ENCODE measurements at places on chromosomes 7 and 10.

DNA sequence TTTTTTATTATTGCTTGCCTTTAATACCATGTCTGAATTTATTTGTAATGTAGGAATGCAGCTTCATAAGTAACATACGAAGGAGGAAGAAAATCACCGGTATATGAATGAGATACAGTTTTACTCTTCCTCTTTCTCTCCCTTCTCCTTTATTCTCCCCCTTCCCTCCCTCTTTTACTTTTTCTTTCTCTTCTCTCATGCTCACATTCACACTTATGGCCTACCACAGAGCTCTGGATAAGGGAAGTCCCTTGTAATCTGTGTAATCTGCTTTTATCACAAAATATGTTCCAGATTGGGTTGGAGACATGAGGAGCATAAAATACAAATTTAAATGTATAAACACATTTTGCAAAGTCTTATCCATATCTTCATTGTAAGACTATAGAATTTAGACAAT lies 59.4 kb downstream of the MDFIC start:
- DNase-seq, result no peak

DNA sequence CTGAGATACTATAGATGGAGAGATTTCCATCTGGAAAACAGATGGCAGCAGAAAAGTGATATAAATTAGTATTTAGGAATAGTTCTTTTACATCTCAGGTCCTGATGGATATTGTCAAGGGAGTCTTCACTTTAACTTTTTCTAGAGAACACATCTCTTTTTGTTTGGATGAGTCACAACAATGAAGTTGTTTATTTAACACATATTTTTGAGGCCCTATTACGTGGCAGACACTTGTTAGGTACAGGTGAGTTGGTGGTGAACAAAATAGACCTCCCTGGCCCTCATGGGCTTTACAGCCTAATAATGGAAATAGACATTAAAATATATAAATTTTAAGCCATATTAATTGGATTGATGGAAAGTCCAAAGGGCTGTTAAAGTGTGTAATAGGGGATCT lies 168.3 kb downstream of the VTI1A start:
- no peak for DNase-seq

GRCh38 chr7:117048114-117048866 lies 95.0 kb downstream of the ST7 start:
- DNase-seq, result no peak

DNA sequence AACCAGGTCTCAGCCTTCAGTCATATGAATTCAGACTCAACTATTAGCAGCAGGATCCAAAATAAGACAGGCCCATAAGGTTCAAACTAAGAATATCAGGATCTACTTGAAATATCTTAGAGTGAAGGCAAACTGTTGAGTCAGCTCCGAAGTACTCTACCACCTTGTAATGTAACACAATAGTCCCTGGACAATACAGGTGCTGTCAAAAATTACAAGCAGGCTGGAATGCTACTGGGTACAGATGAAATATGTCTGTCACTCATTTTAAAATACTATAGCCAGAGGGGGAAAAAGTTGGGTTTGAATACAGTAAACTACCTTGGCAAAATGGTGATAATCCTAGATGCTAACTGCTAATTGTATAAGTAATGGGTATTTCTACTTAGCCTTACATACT lies 6.8 kb downstream of the PAXIP1 start:
- no peak for DNase-seq

DNA sequence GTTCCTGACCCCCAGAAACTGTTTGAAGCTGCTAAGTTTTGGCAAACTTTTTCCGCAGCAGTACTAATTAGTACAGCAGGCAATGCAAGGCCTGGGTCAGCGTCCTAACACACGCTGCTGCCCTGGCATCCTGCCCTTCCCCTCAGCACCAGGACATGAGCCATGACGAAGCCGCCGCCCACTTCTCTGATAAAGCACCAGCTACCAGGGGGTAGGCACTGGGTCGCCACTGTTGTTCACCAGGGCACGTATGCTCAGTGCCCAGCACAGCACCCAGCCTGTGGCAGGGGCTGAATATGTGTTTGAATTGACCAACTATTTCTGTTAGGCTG lies 59.5 kb downstream of the CHST15 start:
- DNase-seq, result no peak

DNA sequence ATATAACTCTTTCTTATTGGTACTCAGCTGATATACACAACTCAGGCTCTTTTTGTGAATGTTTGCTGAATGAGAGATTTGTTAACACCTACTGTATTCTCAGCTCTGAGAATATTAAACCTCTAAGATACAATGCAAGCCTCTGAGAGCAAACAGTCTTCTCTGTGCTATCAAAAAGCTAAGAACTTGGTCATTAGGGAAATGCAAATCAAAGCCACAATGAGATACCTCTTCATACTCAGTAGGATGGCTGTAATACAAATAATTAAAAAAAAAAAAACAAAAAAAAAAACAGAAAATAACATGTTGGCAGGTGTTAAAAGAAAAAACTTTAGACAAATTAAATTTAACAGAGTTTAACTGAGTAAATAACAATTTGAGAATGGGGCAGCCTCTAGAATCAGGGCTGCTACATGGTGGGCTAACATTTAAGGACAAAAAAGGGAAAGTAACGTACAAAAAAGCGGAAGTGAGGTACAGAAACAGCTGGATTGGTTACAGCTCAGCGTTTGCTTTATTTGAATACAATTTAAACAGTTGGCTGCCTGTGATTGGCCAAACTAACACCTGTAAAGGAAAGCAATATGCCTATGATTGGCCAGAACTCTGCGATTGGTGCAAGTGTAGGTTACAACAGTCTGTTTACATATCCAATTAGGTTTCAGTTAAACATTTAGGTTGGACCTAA lies 14.8 kb upstream of the MTURN start:
- no peak for DNase-seq

- DNase-seq, result no peak
Measured at GRCh38 chr10:103188853-103189252, 4.2 kb downstream of the NT5C2 start.

GRCh38 chr7:1945558-1945957 lies 275.5 kb downstream of the ELFN1 start:
- no peak for DNase-seq

- DNase-seq, result no peak
Measured at GRCh38 chr7:111029574-111030251, 61.2 kb upstream of the LRRN3 start.

- no peak for DNase-seq
Measured at GRCh38 chr10:127298381-127298780, 102.0 kb upstream of the INSYN2A start.

GRCh38 chr10:1363446-1364121 lies 307.4 kb downstream of the WDR37 start:
- DNase-seq, result no peak

- no peak for DNase-seq
Measured at GRCh38 chr10:101018118-101018599, 12.8 kb downstream of the PDZD7 start.

- no peak for DNase-seq
Measured at GRCh38 chr7:9149499-9150082, 716.2 kb downstream of the NXPH1 start.

DNA sequence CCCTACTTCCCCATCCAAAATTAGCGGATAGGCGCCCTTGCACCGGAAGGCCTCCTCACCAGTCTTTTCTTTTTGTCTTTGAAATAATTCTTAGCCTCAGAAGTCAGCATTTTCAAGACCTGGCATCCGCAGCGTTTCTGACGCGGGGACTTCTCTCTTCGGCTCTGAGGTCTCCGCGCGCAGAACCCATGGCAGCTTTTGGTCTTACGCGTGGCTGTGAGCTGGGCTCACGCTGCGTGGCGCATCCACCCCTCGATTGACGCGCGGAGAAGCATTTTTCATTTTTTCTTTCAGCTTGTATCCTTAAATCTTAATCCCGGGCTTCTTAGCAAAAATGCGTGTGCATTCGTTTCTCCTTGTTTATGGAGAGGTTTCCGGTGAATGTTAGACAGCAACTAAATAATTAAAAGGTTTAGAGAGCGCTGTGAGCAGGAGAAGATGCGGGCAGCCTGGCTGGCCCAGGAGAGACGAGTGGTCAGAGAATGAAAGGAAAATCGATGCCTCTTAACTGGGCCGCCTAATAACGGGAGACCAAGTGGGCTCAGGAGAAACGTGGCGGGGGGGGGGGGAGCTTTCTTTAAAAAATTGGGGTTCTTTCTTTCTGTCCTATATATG lies 2.0 kb upstream of the GATA3 start:
- no peak for DNase-seq

DNA sequence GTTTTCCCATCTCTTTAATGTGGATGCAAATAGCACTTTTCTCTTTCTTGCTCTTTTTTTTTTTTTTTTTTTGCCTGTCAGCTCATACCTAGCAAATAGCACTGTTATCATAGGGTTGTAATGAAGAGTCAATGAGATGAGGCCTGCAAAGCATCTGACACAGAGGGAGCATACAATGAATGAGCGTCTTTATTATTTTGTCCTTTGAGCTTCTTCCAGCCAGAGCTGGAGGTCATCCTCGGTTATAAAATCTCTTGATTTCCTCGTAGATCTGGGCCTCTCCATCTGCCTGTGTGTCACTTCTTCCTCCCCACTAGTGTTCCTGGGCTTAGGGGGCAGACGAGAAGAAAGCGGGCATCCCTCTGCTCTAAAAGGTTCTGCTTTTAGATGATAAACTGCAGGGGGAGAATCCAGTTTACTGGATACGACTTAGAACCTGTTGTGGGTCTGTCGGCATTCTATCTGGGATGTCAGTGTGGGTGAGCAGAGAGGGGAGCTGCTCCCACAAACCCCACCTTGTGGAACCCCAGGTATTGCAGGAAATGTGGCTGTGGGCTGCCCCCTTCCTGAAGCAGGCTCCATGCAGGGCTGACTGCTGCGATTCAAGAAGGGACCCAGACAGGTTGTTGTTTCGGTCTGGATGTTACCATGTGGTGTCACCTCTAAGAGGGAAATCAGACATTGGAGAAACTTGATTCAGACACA lies 135.8 kb upstream of the GPR26 start:
- no peak for DNase-seq

DNA sequence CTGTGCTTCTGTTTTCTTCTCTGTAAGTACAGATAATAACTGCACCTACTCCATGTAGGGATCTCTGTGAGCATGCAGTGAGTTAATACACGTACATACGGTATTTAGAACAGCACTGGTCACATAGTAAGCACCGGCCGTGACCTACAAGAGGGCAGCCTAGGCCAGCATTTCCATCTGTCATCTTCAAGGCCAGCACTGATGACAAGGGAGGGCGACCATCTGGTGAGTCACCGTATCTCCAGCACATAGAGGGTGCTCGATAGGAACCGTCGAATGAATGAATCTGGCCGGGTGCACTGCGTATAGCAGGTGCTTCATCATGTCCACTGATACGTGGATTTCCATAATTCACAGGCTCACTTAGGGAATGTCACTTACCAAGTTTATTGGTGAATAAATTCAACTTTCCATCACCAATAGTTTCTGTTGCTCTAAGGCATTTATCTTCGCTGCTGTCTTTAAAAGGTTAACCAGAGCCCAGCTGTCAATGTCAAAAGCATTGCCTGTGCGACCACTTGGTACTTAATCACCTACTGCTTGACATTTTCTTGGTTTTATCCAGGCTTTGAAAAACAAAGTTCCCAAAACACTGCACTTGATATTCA lies 8.3 kb downstream of the NOD1 start:
- no peak for DNase-seq

GRCh38 chr10:3486346-3487065 lies 298.5 kb downstream of the KLF6 start:
- DNase-seq, result no peak

GRCh38 chr7:106841896-106842390 lies 23.1 kb upstream of the PIK3CG start:
- no peak for DNase-seq

DNA sequence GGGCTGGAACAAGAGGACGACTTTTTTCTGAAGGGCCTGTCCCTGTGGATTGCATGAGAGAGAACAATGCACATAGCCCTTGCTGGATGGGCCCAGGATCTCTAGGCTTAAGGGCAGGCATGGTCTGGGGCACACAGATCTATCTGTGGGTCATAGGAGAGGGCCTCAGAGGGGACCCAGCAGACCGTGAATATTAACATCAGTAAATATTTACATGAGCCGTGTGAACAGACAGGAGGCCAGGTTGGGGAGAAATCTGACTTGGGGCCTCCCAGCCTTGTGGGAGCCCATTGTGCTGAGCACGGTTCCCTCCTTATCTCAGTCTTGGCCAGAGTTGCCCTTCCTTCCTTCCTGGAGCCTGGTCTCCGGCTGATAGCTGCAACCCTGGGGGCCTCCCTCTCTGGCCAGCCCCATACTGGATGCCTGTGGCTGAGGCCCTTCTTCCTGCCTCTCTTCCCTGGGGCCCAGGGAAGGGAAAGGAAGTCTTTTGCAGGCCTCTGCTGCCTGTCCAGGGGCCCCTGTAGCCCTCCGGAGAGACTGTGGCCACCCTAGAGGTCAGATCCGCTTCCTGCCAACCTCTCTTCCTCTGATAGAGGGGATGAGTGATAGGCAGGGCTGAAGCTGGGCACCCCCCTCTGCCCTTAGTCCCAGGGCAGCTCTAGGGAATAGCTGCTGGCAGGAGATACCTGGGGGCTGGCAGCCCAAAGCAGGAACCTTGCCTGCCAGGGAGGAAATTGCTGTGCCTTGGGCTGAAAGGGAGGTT lies 44.5 kb upstream of the TRIM8 start:
- DNase-seq, result no peak

DNA sequence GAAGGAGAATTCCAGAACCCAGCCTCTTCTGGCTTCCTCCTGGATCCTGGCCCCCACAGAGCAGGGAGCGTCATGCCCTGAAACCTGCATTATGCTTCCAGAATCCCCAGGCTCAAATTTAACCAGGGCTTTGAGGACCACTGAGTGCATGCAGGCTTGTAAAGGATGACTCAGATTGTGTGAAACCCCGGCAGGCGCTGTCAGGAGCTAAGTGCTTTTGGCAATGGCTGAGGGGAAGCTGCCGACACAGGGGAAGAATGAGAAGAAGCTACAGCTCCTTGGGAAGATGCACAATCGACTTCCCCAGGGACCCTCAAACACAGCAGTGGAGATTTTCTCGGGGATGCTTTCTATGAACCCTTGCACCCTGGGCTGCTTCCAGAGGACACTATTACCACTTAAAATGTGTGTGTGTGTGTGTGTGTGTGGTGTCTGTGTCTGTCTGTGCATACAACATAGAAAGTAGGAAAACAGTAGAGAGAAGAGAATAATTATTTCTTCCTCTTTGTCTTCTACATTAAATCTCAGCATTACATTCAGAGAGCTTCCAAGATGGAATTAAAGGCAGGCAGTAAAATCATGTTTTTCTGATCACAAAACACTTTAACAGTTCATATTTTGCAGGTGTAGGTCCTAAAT lies 183.5 kb upstream of the INHBA start:
- no peak for DNase-seq

DNA sequence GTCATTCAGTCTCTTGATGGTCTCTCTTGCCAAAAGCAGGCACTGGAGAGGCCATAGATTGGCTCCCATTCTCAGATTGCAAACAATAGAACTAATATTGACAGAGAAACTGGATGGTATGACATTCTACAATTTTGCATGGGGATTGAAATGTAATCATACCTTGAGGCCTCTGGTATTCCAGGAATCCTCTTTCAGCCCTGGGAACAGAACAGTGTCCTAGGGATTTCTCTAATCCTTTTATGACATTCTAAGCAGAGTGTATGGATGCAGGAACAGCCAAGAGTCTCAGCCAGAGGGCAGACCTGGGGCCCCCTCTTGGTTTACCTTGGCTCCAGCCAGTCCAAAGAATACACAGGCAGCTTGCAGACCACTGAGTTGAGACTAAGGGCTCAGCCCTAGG lies 206.4 kb downstream of the KCNMA1 start:
- DNase-seq, result no peak
